NCI-H1105 (cell line): ENCODE measurements at places on chromosomes 5 and 9.
A peak's percentile ranks its signal among the peaks of the same experiment; 100 is the strongest.

GRCh38 chr5:147538236-147538635 lies 28.4 kb upstream of the DPYSL3 start:
- DNase-seq: no peak

DNA sequence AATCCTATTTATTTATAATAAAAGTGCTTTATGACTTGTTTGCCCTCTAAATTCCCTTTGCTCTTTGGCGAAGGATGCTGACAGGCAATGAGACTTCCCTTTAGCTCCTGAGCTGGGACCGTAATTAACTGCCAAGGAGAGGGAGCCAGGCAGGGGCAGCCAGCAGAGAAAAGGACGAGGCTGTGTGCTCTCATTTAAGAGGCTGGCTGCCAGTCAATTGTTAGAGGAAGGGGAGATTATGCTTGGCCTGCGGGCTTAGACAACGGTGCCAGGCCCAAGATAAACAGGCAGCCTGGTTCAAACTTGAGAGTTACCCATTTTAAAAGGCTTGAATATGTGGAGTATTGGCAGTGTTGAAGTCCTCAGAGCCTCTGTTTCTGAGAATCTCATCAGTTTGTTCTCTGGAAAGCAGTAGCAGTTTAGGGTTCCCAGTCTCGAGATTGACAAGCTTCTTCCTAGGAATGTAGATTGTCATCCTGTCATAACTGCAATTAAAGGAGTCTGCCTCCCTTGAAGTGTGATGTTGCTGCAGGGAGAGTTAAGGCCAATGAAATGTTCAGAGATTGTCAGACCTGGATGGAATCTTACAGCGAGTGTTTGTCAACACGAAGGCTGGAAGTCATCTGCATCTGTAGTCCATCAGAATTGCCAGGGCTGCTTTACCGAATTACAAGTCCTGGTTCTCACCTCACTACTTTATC lies 113.2 kb downstream of the JAKMIP2 start:
- peak; percentile 4 for DNase-seq

GRCh38 chr5:77620405-77620804 lies 18.1 kb downstream of the OTP start:
- no peak for DNase-seq

DNA sequence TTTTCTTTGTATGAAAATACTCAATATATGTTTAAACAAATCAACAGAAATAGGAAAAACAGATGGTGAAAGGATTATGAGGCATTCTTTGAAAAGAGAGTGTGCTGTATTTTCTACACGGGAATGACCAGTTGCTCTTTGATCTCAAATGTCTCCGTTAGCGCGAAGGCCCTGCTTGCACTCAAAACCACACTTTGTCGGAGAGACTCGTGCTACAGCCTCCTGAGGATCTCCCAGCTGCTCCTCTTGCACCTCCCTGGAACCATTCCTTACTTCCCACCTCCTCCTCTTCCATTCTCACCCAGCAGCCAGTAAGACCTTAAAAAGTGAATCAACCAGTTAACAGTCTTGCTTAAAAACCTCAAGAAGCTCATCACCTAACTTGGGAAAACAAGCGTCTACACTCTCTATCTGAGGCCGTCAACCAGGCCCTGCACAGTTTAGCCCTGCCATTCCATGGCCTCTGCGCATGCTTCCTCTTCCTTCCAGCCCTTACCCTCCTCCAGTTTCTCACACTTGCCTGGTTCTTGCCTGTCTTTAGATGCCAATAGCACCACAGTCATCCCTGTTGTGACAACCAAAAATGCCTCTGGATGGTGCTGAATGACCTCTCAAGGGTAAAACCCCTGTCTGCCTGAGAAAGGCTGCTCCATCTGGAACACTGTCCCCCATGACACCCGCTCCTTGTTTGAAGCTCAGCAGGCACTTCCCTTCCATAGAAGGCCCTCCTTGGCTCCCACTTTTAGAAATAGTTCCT lies 594.7 kb upstream of the WWC1 start:
- DNase-seq: no peak

DNA sequence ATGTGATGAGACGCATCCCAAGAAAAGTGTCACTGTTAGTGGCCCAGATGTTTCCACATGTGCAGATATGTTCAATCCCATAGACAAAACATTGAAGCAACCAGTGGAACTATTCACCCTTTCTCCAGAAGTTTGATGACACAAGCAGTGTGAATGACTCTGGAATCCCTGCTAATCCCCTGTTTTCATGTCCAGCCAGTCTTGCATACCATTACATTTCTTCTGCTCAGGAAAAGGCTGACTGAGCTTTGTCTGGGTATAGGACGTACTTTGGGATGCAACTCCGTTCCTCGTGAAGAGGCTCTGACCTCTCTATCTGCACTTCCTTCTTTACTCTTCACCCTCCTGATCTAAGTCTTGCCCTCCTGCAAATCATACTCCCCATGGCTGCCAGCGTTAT lies 172.4 kb downstream of the NTRK2 start:
- DNase-seq: no peak

GRCh38 chr5:44842496-44843282 lies 33.9 kb downstream of the MRPS30 start:
- DNase-seq: no peak

DNA sequence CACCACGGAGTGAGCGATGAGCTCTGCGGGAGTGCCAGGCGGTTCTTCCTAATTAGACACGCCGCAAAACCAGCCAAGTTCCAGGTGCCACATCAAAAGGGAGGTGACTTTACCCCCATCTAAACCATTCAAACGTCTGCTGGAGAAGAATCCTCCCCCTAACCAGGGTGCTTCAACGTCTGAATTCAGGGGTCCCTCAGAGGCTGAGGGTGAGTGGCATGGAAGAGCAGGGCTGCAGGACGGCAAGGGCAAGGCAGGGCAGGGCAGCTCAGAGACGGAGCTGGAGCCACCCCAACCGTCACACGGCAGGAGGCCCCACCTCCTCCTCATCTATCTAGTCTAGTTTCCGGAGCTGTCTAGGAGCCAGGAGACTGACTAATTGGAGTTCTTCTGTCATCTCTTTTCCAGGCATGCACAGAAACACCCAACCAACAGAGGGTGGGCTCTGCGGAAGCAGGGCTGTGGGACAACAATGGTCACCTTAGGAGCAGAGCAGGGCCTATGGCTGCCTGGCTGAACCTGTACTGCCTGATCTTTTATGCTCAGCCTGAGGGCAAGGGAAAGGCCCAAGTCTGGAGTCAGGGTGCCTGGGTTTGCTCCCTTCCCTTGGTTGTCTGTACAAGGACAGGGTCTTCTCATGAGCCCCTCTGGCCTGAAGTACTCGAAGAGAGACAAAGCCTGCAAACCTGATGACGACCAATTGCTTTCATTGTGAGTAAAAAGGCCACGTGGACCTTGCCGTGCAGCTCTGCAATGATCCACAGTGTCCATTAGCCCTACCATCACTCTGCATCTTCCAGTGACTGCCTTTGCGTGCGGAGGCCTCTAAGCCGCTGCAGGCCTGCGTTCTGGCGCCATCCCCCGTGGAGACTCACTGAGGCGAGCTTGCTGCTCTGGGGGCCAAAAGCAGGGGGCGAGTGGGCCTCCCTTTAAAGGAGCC lies 81.0 kb upstream of the SLC25A51 start:
- DNase-seq: peak; percentile 45

GRCh38 chr9:70525519-70525918 lies 111.1 kb upstream of the KLF9 start:
- DNase-seq: no peak

- DNase-seq: no peak
Measured at GRCh38 chr5:92265804-92266203, 882.7 kb upstream of the ARRDC3 start.

GRCh38 chr5:146766013-146766412 lies 112.5 kb downstream of the PPP2R2B start:
- no peak for DNase-seq

- no peak for DNase-seq
Measured at GRCh38 chr9:135223831-135224230, 136.4 kb downstream of the OLFM1 start.
